ENCODE measurements at places on chromosomes 12 and 14.

- no peak for DNase-seq
These were observed 18.7 kb downstream of the RERGL start for GRCh38 chr12:18071336-18071735.

DNA sequence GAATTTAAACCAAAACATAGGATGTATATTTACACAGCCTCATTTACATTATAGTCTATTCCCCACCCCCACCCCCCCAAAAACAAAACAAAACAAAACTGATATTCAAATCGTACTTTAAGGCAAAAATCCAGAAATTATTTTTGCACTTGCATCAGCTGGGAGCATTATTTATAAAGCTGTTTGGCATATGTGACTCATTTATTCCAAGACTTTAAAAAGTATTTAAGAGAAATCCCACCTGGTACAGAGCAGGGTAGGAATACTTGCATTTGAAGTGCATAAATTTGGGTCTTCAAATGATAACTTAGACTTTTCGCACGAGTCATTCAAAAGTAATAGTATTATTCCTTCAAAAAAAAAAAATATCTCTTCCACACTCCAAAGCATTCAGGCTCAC is 1.1 kb downstream of the KLHL28 start:
- no peak for DNase-seq

DNA sequence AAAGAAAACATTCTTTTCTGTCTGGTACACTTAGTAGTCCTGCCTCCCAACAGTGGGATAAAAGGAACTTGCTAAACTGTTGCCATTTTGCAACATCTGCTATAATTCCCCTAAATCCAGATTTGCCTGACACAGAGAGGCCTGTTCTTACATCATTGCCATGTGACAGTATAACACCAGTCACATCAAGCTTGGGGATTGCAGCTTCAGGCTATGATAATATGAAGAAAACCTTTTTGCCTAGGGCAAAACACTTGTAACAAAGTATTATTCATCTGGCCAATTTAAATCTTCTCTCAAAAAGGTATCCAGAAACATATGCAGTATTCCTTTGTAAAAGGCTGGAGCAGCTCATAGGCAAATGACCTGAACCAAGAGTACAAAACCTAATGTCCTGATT is 80.9 kb upstream of the OTX2 start:
- no peak for DNase-seq

- no peak for DNase-seq
These were observed 73.3 kb upstream of the PLXNC1 start for GRCh38 chr12:94074980-94075629.

- no peak for DNase-seq
These were observed 243.7 kb downstream of the SLC16A7 start for GRCh38 chr12:59839514-59839913.

DNA sequence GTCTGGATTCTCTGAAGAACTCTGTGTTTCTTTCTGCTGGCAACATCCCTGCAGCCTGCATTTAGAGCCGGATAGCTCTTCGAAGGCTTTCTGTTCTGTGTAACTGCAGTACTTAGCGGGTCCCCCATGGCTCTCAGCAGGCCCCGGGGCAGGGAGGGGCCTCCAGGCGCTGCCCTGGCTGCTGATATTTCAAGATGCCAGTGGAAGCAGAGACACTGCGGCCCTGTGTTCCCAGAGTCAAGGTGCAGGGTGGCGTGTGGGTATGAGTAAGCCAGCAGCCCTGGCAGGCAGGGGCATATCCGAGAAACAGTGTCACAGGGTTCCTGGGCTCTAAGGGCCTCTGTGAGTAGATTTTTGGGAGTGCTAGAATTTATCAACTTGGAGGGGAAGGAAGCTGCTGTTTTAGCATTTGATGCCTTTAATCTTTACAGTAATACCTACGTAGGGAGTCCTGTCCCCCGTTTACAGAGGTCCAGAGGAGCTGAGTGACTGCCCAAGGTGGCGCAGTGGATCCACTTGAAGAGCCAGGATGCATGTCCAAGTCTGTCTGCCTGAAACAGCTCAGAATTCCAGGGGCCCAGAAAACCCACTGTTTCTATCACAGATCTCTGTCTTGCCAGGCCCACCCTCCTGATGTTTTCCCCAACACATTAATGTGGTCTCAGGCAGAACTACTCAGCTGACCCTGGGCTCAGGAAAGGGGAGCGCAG is 16.2 kb downstream of the ESRRB start:
- no peak for DNase-seq

GRCh38 chr14:40911141-40911540 is 695.5 kb upstream of the LRFN5 start:
- DNase-seq, result no peak

GRCh38 chr12:127613056-127613455 is 653.9 kb upstream of the TMEM132C start:
- no peak for DNase-seq

DNA sequence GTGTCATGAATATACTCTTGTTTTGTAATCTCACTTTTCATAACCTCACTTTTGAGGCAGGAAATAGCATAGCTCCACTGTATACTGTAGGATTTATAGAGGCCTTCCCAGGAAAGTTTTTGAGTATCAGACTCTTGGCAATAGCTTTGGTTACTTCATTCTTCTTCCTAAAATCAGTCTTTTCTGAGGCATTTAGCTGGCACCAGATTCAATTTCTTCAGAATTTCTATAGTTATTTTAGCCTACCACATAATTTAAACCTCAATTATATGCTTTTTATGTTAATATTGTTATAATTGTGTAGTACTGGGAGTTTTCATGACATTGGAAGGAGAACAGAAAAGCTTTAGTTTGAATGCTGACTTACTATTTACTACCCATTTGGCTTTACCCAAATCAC is 322.3 kb upstream of the FAR2 start:
- DNase-seq, result no peak

DNA sequence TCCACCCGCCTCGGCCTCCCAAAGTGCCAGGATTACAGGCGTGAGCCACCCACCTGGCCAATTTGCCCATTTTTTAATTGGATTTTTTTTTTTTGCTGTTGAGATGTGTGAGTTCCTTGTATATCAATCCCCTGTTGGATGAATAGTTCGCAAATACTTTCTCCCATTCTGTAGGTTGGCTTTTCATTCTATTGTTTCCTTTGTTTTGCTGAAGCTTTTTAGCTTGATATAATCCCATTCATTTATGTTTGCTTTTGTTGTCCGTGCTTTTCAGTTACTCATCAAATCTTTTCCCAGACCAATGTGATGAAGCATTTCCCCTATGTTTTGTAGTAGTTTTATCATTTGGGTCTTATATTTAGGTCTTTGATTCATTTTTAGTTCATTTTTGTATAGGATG is 36.4 kb downstream of the TRAF3 start:
- no peak for DNase-seq

DNA sequence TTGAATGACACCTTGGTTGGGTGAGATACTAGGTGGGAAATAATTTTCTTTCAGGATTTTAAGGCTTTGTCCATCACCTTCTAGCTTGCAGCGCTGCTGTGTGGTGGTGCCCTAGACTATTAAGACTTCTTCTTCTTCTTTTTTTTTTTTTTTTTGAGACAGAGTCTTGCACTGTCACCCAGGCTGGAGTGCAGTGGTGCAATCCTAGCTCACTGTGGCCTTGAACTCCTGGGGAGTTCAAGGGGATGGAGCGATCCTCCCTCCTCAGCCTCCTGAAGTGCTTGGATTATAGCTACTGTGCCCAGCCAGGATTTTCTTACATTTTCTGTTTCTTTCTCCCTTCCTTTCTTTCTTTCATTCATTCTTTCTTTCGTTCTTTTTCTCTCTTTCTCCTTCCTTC is 10.3 kb upstream of the MTA1 start:
- DNase-seq, result no peak

DNA sequence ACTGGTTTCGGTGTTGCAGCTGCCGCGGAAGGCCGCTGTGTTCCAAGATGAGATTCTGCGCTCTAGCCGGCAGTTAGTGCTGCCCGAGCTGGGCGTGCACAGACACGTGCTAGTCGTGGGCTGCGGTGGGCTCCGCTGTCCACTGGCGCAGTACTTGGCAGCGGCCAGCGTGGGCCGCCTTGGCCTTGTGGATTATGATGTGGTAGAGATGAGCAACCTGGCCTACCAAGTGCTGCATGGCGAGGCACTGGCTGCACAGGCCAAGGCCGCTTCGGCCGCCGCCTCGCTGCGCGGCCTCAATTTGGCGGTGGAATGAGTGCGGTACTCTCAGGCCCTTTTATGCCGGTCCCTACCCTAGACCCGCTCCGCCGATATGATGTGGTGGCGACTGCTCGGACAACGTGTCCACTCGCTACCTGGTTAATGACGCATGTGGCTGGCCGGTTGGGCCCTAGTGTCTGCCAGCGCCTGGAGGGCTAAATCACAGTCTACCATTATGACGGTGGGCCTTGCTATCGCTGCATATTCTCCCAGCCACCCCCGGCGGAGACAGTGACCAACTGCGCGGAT is 102.2 kb downstream of the SNAPC1 start:
- DNase-seq, result no peak

DNA sequence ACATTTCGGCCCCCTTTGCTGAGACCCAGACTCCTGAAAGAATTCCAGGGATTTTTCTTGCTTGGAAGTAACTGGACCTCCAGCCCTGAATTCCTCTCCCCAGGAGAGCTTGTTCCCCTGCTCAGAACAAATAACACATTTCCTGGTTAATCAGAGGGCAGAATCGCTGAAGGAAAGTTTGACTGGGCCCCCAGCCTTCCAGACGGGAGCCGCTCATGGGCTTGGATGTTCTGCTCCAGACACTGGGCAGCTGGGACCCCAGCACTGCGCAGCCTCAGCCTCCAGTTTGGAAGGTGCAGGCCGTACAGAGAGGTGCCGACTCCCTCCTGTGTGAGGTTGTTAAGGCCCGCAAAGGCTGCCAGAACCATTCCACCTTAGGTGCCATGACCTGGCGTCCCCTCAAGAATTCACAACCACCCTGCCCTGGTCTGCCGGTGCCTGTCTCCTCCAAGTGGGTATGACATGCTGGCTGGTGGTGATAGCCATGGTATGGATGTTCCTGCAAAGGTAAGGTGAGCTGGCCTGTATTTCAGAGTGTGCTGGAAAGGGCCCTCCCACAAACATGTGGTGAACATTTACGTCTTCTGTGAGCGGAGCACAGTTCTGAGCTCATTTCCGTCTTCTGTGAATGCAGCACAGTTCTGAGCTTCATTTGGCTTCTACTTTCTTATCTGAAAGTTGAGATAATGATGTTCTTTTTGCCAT is 5.1 kb upstream of the LTBP2 start:
- no peak for DNase-seq

GRCh38 chr14:64405295-64405694 is 17.1 kb downstream of the MTHFD1 start:
- DNase-seq, result no peak

All from activated naive CD4-positive, alpha-beta T cell (primary cell).